LNCaP clone FGC (cell line): ENCODE measurements at places on chromosomes 11 and 22.
A peak's percentile ranks its signal among the peaks of the same experiment; 100 is the strongest.

DNA sequence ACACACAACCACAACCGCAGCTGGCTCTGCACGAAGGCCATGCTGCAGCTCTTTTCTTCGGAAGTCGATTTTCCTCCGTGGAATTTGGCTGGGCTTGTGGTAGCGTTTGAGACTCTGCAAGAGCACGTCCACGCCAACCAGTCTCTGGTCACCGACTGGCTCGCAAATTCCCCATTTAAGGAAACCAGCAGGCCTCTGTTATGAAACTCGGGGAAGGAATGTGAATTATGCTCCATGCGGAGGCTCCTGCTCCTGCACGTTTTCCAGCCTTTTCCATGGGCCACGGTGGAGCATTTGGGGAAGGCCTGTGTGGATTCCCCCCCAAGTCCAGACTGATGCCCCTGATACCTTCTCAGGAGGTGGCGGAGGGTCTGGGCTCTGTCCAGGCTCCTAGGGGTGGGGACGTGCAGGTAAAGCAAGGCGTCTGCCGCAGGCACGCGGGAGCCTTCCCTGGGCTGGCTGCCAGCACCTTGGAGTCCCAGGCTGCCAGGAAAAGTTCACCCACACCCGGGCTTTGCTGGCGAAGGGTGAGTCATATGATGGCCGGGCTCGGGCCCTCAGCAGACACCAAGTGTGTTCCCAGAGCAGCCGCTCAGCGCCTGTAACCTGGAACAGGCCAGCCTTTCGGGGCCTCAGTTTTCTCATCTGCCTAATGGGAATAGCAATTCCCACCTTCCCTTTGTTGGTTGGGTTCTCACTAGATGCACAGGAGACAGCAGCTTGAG is 41.9 kb downstream of the LRP5 start:
- DNase-seq: peak; percentile 80

- no peak for DNase-seq
Observed at GRCh38 chr22:23251445-23252093, 71.3 kb downstream of the BCR start.

- DNase-seq: no peak
Observed at GRCh38 chr11:57134284-57134683, 47.5 kb upstream of the LRRC55 start.

DNA sequence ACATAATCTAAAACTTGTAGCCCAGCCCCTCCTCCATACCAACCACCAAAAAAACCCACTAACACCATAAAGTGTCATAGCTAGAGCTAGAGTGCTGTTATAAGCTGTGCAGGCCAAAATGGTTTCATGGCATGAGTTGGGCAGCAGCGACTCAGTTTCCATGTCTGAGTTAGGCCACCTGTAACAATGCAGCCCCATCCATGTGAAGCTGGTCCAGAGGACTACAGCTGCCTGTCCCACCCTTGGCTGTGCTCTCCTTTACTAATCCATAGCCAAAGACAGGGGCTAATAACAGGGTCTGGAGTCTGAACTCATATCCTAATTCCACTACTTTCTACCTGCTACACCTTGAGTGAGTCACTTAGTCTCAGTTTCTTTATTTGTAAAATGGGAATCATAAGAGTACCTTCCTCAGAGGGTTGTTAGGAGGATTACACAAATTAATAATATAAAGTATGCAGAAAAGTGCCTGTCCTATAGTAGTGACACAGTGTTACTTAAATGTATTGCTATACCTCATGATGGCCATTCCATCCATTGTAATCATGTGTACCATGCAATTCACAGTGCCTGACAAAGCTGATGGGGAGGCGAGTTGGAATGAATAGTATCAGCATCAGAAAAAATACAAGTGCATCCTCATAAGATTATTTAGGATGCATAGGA is 20.6 kb downstream of the KCNQ1OT1 start:
- no peak for DNase-seq

DNA sequence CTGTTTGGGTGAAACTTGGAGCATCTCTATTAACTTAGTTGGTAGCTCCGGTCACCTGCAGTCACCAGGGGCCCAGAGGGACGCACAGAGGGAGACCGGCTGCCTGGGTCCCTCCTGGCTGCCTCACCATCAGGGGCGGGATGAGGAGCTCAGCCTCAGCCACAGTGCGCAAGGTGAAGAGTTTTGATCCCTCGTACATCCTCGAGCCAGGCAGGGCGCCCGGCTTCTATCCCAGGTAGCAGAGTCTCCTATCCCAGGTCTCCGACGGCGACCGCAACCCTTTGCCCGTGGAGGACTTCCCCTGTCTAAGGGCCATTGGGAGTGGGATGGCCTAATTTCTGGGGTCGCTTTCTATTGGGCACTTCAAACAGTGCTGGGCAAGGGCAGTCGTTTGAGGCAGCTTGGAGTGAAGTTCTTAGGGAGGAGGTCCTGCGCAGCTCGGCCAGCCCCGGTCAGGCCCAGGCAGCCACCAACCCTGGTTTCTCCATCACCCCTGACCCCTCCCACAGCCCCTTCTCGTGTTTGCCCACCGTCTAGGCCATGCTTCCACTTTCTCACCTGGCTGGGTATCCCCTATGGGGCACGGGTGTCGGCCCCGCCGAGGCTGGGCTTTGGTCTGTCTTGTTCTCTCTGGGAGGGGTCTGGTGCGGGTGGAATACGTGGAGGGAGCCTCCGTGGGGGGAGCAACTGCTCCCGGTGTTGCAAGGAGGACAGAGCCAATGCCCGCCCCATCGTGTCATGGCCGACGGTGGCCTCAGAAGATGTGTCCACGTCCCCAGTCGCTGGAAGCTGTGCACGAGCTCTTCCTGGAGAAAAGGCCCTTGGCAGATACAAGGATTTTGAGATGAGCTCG is 3.6 kb upstream of the MRGPRG start:
- DNase-seq: no peak

DNA sequence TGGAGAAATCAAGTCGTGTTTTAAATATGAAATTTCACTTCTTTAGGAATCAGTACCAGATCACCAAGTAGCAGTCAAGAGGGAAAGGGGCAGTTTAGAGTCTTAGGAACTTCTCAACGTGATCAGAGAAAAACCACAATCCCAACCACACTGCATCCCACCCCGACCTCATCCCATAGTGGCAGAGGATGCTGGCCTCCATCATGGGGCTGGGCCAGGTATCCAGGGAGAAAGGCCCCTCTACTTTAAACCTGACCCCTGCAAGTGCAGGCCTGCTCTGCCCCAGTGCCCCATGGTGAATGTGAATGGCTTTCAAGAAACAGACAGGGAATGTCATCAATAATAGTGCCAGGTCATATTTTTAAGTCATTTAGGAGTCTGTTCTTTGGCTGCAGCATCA is 12.1 kb downstream of the CHST1 start:
- DNase-seq: no peak

DNA sequence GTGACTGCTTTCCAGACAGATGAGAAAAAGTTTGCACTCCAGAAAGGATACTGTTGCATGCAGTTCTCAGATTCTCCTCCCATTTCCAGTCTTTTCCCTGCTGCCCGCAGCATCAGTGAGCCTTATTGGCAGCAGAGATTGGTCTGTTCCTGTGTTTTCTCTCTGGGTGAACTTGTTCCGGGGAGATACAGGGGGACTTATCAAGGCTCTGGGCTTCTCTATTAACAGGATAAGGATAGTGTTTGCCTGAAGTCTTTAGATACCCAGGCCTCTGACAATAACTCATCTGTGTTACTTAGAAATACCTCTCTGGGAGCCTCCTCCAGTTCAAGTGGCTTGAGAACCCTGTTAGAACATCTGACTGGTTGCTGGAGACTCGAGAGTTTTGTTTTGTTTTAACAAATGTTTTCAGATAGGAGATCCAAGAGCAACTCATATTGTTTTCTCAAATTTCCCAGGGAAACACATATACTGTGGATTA is 154.7 kb downstream of the BLID start:
- DNase-seq: no peak

DNA sequence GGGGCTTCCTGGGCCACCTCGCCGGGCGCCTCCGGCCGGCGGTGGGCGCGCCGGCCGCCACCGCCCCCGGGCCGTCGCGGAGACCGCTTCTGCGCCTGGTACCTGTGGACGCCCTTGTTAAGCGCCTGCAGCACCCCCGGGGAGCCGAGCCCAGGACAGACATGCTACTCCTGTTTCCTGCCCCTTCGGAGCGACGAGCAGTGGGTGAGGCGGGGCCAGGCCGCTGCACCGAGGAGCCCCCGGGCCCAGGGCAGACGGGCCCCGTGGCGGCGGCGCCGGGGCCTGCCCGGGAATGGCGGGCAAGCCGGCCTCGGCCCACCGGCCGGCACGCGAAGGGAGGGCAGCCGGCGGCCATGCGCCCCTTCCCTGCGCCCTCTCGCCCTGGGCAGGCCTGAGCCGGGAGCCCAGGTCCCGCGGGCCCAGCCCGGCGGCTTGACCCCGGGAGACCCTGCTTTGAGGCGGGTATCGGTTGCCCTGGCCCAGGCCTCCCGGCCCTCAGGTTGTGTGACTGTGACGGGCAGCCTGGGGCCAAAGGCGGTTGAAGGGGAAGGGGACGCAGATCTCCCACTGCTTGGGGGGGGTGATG is 789 bp upstream of the KDM2A start:
- DNase-seq: no peak

DNA sequence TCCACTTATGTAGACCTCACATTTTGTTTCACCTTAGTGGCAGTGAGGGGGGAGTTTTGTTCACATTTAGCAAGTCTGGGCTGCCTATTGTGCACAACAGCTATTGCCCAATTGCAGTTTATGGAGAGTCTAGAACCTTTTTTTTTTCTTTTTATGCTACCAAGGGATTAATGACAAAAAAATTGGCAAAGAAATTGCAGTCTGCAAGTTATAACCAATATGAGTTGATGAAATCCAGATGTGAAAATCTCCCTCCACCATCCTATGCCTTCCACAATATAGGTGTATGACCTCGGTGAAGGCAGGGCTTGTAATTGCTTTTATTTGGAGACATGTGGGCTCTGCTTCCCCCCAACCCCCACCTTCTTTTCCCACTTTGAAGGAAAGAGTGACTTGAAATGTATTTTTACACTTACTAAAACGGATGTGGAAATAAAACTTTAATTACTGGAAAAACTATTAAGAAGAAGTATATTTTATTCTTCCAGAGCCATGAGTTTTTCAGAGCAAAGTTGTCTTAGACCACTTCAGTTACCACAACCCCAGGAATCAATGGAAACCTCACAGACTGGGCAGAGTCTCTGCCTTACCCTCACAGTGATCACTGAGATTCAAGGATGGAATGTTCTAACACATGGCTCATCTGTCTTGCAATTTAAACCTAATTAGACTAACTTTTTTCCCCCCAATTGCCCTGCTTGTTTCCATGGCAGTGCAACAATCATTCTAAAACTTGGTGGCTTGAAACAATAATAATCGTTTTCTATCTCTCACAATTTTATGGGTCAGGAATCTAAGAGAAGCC is 120.8 kb upstream of the SLC5A12 start:
- no peak for DNase-seq

DNA sequence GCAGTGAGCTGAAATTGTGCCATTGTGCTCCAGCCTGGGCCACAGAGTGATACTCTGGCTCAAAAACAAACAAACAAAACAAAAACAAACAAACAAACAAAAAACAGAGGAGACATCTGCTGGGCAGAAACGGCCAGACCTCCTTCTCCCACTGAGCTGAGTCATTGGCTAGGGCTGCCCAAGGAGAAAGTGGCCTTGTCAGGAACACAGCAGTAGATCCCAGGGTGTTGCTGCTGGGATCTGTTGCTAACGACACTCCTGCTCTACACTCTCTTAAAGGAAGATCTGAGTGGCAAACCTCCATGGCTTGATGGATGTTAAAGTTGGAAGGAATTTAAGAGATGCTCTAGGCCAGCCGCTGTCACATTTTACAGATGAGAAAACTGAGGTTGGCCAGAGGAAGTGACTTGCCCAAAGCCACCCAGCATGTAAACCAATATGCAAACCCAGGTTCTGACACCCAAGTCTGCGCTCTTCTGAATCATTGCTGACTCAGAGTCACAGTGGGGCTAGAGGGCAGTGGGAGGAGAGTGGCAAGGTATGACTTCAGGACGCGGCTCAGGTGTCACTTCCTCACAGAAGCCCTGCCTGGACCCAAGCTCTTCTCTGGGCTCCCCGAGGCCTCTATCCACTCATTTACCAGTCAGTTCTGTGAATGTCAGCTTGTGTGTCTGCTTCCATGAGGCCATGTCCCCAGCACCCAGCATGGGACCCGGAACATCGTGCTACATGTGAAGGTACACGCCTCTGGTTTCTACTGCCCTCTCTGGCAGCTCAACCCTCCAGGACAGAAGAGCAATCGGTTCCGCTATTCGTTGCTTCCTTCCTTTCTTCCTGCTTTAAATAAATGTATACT is 11.3 kb upstream of the GDPD5 start:
- DNase-seq: no peak

GRCh38 chr11:31141789-31142188 is 227.8 kb downstream of the DCDC1 start:
- DNase-seq: no peak

- no peak for DNase-seq
Observed at GRCh38 chr11:46278387-46279125, 1.1 kb downstream of the CREB3L1 start.

DNA sequence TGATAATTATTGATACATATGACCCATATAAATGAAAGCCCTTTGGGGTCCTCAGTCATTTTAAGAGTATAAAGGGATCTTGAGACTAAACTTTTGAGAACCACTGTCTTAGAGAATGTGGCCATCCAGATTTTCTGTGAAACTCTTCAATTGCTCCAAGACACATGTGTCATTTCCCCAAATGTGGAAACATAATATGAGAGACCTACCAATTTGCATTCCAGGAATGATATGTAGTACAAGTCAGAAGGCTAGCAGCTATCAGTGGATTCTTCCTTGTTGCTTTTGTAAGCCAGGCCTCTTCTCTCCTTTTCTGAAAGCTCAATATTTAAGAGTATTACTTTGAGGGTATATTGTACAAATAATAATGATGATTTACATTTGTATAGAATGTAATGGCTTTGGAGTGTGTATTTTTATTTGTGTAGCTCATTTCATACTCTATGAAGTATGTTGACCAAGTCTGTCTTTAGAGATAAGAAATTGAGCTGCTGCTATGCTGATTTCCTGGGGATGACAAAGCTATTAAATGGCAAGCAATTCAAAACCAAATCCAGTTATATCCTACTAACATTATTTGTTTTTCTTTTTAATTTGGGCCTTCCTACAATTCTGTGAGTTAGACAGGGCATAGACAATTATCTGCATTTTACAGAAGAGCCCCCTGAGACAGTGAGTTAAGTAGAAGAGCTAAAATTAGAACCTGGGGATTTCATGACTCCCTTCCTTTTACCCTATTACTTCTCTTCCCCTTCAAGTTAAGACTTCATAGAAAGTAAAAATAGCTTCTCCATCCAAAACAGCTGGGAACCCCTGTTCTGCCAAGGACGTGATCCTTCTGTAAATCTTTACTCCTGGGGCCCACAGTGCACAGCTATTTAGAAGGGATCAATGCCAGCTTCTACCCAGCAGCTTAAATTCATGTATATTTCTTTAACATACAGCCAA is 131.9 kb downstream of the WNT11 start:
- DNase-seq: no peak
